ENCODE measurements at places on chromosomes 2 and 18. TPM values are rescaled to one million over a fixed set of nuclear protein-coding genes. Genes with fewer than 3 reads are reported as not detected.

DNA sequence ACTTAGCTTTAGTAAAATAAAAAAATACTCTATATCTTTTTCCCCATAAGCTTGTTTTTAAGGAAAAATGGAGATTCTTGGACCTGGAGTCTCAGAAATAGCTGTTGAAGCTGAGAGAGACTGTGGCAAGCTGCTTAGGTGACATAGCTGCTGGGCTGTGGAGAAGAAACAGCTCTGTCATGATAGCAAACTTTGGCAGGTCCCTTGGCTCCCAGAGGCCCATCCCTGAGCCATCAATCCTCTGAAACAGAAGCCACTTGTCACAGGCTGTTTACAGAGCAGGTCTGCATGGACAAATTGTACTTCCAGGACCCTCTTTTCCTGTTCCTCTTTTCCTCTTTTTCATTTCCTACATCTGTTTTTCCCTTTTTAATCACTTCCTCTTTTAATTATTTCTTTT is 1370.1 kb upstream of the CRIM1 start:
- H3K4me3 ChIP-seq = no peak overlapping the region
- H3K27me3 ChIP-seq = no peaks in the 10 kb centered on the region
- H3K4me1 ChIP-seq = no peaks in the 10 kb centered on the region
- H3K36me3 ChIP-seq = no peaks in the 10 kb centered on the region
- DNase-seq = no peak

GRCh38 chr2:140627136-140627535 is 1503.7 kb downstream of the LRP1B start:
- H3K36me3 ChIP-seq = no peaks in the 10 kb centered on the region
- no peak for DNase-seq
- H3K4me1 ChIP-seq = peaks cover 8% of the 10 kb centered on the region
- no peak overlapping the region for H3K27ac ChIP-seq
- no peaks in the 10 kb centered on the region for H3K27me3 ChIP-seq

- H3K36me3 ChIP-seq = no peaks in the 10 kb centered on the region
- no peak overlapping the region for H3K4me3 ChIP-seq
- DNase-seq = no peak
- H3K27ac ChIP-seq = no peak overlapping the region
- H3K4me1 ChIP-seq = peaks cover 31% of the 10 kb centered on the region
- H3K27me3 ChIP-seq = no peaks in the 10 kb centered on the region
Measured at GRCh38 chr2:216312441-216312840, 59.8 kb downstream of the MARCHF4 start.

The CD8A gene
- total RNA-seq = 0.28 TPM

The RSAD2 gene
- total RNA-seq = not detected

GRCh38 chr2:181340891-181341290 is 116.3 kb upstream of the ITGA4 start:
- no peak for DNase-seq
- no peak overlapping the region for H3K4me3 ChIP-seq
- H3K27ac ChIP-seq = no peak overlapping the region
- no peaks in the 10 kb centered on the region for H3K27me3 ChIP-seq

GRCh38 chr2:240374085-240374907 is 61.2 kb upstream of the GPC1 start:
- H3K36me3 ChIP-seq = no peaks in the 10 kb centered on the region
- peak; percentile 93 for DNase-seq
- no peak overlapping the region for H3K27ac ChIP-seq

All from PC-9 (cell line).